ENCODE measurements at places on chromosomes 7 and 10. TPM values are rescaled to one million over a fixed set of nuclear protein-coding genes. Genes with fewer than 3 reads are reported as not detected.
A peak's percentile ranks its signal among the peaks of the same experiment; 100 is the strongest.

Gene HOXA5
- 18.2 TPM for total RNA-seq

Gene CHAT
- not detected for total RNA-seq

Gene ASB15
- not detected for total RNA-seq

Gene VWC2
- 0.45 TPM for total RNA-seq

DNA sequence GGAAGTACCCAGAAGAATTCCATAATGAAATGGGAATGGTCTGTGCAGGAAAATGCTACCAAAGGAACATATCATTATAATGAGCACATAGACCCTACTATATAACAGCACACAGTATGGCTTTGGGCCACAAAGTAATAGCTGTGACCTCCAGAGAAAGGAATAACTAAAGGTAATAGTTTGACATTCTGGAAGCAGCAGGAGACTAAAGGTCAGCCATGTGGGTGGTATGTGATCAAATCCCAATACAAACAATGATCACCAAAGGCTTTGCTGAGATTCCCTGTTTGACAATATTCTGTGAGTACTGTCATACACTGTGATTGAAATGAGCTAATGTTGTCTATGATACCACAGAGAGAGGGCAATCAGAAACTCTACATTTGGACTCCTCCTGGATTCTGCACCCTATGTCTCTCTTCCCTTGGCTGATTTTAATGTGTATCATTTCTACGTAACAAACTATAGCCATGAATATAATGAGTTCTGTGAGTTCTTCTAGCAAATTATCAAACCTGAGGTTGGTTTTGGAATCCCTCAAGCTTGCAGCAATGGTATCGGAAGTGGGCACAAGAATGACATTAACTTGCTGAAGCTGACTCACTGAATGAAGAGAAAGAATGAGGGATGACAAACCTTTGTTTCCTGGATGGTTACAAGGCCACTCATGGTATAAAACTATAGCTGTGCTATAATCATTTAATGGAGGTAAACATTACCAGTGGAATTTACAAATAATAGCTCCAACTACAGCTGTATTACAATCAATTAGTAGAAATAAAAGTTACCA, 99.6 kb downstream of the JMJD1C start:
- H3K27ac ChIP-seq: no peak overlapping the region
- no peaks in the 10 kb centered on the region for H3K27me3 ChIP-seq
- no peak overlapping the region for H3K4me3 ChIP-seq
- no peak for DNase-seq
- no peaks in the 10 kb centered on the region for H3K36me3 ChIP-seq

DNA sequence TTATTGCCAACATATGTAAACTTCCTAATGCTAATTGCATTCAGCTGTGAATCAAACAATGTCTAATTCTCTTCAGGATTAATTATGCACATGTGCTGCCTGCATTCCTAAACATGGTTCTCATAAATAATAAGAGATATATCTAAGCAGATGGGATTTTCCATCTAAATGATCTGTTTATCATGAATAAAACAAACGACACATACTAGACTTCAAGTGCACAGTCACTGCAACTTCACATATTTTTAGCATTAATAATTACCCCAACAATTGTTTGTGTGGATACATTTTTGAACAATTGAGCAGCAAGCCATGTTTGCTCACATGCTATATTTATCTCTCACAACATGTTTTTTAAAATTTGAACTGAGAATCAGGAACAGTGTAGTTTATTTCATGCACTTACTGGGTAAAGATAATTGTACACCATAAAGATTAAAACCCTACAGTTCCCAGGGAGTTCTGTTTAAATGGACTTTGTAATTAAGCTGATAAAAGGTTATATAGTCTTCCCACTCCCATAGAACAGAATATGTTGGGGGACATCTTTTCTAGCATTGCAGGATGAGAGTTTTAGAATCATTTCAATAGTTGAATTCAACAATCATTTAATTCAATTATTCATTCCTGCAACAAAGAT, 378.5 kb downstream of the MDFIC start:
- H3K27me3 ChIP-seq: no peaks in the 10 kb centered on the region
- no peaks in the 10 kb centered on the region for H3K4me1 ChIP-seq
- DNase-seq: no peak
- no peaks in the 10 kb centered on the region for H3K36me3 ChIP-seq
- H3K4me3 ChIP-seq: no peak overlapping the region

DNA sequence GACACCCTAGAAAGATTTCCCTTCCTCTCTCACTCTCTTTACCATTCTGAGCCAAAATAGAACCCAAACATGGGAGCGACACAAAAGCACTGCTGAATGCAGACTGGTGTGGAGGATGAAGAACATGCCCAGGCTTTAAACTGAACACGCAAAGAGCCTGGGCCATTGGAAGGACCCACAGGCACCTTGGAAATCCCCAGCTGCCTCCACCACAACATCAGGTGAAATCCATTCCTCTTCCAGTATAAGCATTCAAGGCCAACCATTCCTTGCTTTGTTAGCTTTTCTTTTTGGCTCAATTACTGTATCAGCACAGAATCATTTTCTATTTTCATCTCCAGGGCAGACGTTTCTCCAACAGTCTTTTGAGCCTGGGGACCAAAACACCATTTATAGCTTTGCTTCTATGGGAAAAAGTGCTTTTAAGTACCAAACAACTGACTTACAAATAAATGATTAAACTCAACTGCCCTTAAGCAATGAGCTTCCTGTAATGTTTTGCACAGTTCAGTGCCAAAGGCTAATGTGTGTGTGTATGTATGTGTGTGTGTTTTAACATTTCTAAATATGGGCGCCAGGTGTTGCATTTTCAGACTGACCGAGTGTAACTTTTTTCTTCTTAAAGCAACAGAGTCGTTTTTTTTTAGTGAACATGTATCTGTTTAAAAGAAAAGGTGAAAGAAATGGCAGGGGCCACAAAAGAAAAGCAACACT, 16.2 kb upstream of the BLNK start:
- peak overlapping the region; percentile 58 for H3K27ac ChIP-seq
- H3K4me3 ChIP-seq: no peak overlapping the region
- H3K4me1 ChIP-seq: peaks cover 19% of the 10 kb centered on the region
- DNase-seq: peak; percentile 89

GRCh38 chr10:56920601-56921261, 559.7 kb upstream of the ZWINT start:
- no peak overlapping the region for H3K27ac ChIP-seq
- H3K36me3 ChIP-seq: no peaks in the 10 kb centered on the region
- H3K27me3 ChIP-seq: no peaks in the 10 kb centered on the region
- no peak overlapping the region for H3K4me3 ChIP-seq
- no peaks in the 10 kb centered on the region for H3K4me1 ChIP-seq

DNA sequence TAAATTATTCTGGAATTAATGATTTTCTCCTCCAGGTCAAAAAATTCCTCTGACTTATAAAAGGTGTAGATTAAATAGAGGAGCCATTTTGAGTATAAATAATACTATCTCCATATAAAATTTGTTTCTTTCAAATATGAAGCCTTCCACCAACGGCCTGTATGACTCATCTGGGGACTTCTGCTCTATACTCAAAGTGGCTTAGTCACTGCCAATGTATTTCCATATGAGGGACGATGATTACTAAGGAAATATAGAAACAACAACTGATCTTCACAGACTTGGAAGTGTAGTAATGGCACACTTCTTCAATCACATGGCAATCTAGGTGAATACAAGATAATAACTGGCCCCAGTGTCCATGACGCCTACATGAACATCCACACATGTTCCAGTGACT, 335.6 kb upstream of the HGF start:
- no peaks in the 10 kb centered on the region for H3K27me3 ChIP-seq
- DNase-seq: no peak
- H3K4me3 ChIP-seq: no peak overlapping the region
- no peaks in the 10 kb centered on the region for H3K36me3 ChIP-seq
- no peaks in the 10 kb centered on the region for H3K4me1 ChIP-seq

- no peak overlapping the region for H3K27ac ChIP-seq
- no peaks in the 10 kb centered on the region for H3K36me3 ChIP-seq
- peak; percentile 36 for DNase-seq
These were observed 93.8 kb downstream of the WDR37 start for GRCh38 chr10:1149793-1150637.

GRCh38 chr10:86258499-86258898, 108.1 kb downstream of the GRID1 start:
- DNase-seq: no peak
- H3K27me3 ChIP-seq: no peaks in the 10 kb centered on the region
- H3K4me3 ChIP-seq: no peak overlapping the region
- no peak overlapping the region for H3K27ac ChIP-seq
- peaks cover 18% of the 10 kb centered on the region for H3K4me1 ChIP-seq
- H3K36me3 ChIP-seq: no peaks in the 10 kb centered on the region

DNA sequence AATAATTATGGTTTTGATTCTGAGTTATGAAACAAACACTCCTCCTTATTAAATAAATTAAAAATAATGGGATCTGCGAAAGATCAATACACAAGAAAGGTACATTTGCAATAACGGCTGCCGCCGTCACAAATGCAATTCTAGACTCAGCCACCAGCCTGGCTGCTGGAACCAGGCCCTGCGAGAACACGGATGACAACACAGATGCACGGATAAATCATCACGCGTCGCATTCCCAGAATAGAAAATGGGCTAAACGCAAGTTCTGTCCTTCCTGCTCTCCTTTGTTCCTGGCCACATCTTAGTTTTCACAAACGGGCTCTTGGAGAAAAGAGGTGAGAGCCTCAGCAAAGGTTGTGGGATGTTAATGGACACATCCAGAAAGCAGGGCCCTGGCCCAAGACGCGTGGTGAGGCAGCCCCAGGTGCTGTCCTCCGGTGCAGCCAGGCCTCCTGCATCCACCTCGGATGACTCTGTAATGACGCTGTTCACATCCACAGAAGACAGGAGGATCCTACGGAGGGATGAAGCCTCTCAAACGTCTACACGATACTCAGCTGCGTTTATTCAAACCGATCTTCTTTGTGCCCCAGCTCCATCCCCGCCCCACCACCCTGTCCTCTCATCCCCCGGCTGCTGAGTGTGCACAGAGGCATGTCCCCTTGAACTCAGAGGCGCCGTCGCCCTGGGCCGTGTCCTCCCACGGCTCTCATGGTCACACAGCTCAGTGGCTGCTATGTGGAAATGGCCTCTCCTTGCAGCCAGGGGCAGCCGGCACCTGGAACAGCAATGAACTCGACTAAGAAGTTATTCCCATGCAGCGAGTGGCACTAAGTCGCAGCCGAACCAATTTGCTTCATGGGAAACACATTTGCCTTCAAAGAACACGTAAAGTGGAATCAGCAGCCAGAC, 197.9 kb downstream of the PTPRN2 start:
- H3K27me3 ChIP-seq: no peaks in the 10 kb centered on the region
- H3K4me3 ChIP-seq: no peak overlapping the region
- no peak for DNase-seq
- no peak overlapping the region for H3K27ac ChIP-seq
- peaks cover 5% of the 10 kb centered on the region for H3K4me1 ChIP-seq

DNA sequence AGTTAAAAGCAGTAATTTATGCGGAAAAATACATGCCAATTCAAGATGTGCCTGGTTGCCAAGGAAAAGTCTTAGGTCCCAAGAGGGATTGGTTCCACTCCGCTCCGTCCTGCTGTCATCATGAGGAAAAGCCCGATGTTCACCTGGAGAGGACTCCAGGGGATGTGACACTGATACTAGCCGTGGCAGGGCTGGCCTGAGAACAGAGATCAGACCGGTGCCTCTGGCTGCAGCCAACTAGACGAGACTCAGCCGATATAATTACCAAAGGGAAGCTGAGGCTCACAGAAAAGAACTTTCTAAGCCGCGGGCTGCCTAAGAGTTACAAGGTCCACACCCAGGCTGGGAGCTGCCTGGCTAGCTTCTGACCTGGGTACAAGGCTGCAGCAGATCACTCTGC, 81.3 kb upstream of the UNC5B start:
- peaks cover 56% of the 10 kb centered on the region for H3K27me3 ChIP-seq
- DNase-seq: no peak
- H3K4me3 ChIP-seq: no peak overlapping the region
- no peaks in the 10 kb centered on the region for H3K36me3 ChIP-seq

DNA sequence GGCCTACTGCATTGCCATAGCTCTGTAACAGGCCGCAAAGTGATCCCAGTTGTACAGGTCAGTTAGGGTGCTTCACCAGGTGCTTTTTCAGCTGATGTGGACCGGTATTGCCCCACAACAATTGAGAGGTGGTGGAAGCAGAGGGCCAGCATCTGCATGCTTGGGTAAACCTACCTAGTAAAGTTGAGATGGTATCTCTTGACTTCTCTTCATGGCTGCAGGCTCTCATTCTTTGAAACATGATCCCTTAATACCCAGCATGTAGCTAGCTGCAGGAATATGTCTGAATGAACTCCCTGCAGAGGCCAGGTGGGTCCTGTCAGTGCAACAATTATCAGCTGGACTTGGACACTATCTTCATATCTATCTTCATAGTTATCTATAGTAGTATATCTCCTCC, 60.7 kb upstream of the CCDC6 start:
- DNase-seq: no peak
- no peak overlapping the region for H3K4me3 ChIP-seq
- no peaks in the 10 kb centered on the region for H3K27me3 ChIP-seq
- H3K27ac ChIP-seq: no peak overlapping the region

DNA sequence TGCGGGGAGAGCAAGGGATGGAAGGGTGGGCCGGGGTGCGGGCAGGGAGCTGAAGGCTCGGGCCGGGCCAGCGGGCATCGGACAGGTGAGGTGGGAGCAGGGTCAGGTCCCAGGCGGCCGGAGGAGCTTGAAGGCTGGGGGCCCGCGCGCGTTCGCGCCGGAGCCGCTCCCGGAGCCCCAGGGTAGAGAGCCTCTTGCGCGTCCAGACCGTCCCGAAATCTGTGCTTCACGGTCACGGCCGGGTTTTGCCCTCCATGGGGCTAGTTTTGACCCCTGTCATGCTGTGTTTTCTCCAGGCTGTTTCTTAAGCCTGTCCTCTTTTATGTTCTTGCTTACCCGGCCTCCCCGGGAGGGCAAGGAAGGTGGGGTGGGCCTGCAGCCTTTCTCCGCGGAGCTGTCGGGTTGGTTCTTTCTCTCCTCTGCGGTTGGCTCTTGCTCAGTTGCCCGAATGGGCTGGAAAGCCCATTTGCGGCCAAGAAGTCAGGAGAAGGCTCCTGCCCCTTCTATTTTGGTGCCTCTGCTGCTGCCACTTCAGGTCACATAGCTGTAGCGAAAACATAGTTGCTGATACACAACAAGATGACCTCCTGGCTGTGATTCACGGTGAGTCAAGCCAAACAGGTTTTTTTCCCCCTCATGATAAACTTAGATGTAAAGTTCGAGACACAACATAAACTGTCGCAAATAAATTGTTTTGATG, 650 bp downstream of the UBE2D1 start:
- H3K27me3 ChIP-seq: no peaks in the 10 kb centered on the region
- DNase-seq: peak; percentile 26
- no peaks in the 10 kb centered on the region for H3K36me3 ChIP-seq
- peak overlapping the region; percentile 90 for H3K27ac ChIP-seq

Measured in stomach (tissue), 19 donors.